SK-N-MC (cell line): ENCODE measurements at places on chromosomes 1 and 21.

GRCh38 chr1:15038232-15039016 lies 115.1 kb upstream of the TMEM51 start:
- no peak for DNase-seq

DNA sequence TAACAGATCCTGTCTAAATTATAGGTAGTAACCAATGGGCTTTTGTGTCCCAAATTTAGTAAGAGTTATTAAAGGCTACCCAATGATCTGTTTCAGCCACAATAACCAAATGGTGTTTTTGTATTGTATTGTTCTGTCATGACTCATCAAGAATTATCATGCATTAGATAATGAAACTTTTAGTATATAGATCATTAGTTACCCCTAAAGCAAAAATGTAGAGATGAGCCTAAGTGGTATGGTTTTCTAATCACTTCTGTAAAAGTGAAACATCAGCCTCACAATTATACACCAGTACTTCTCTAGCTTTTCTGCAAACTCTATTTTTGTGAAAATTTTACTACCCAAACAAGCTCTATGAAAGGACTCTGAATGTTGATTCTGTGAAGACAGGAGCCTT lies 71.4 kb downstream of the LRRC7 start:
- DNase-seq = no peak

GRCh38 chr1:9904596-9904995 lies 5.5 kb downstream of the CTNNBIP1 start:
- DNase-seq = no peak

DNA sequence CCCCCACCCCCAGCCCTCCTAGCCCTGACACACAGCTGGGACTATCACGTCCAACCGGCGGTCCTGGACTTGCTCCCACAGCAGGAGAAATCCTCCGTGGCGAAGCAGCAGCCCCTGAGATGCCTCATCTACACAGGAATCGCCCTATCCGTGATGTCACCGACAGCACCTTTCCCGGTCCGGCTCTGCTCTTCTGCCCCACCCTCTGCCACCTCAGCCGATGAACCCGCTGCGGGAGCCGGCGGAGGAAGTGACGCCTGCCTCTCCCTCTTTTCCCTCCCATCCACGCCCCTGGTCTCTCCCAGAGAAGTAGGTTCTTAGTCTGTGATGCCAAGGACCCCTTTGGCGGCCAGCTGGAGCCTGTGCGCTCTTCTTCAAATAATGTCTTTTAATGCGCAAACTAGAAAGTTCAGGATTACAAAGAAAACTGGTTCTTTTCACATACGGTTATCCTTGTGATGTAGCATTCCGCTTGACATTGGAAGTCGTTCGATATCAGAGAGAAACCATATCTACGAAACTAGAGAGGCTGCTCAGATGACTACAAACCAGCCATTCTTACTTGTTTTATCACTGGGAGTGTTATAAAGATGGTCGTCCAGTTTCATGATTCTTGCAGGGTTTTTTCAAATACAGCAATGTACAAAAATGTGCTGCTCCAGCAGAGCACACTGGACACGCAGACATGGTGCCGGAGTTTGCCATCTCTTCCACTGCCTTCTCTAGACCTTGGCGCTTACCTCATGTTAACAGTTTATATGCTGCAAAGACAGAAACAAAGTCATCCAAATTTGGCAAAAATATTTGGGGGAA lies 120.3 kb downstream of the PPIAL4G start:
- no peak for DNase-seq

- no peak for DNase-seq
Observed at GRCh38 chr1:201011616-201012015, 11.9 kb downstream of the KIF21B start.

- no peak for DNase-seq
Observed at GRCh38 chr21:14070049-14070893, 140.5 kb downstream of the LIPI start.

- DNase-seq = no peak
Observed at GRCh38 chr21:36692835-36693488, 6.0 kb upstream of the SIM2 start.

DNA sequence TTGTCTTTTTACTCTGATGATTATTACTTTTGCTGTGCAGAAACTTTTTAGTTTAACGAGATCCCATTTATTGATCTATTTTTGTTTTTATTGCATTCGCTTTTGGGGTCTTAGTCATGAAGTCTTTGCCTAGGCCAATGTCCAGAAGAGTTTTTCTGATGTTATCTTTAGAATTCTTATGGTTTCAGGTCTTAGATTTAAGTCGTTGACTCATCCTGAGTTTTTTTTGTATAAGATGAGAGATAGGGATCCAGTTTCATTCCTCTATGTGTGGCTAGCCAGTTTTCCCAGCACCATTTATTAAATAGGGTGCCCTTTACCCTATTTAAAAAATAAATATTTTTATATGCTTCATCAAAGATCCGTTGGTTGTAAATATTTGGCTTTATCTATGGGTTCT lies 13.2 kb downstream of the MAN1C1 start:
- DNase-seq = no peak

- DNase-seq = no peak
Observed at GRCh38 chr1:204947338-204947737, 76.7 kb downstream of the NFASC start.

- no peak for DNase-seq
Observed at GRCh38 chr1:97758541-97759057, 162.2 kb downstream of the DPYD start.

DNA sequence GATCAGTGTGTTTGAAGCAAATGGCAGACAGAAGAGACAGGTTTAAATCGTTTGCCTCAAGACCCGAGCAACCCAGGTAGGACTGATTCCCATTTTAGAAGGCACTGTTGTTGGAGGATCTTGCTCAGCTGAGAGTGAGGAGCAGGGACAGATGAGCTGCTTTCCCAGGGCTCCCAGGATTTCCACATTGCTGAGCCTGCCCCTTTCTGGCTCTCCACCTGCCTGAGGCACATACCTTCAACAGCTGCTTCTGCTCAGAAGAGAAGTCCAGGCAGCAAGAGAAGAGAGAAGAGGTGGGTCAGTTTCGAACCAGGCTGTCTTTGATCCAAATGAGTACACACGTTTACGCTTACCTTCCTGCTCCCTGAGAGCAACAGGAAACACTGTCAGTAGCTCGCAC lies 5.7 kb downstream of the TNNT2 start:
- DNase-seq = no peak

- DNase-seq = no peak
Observed at GRCh38 chr1:201999625-202000238, 10.7 kb upstream of the ELF3 start.

DNA sequence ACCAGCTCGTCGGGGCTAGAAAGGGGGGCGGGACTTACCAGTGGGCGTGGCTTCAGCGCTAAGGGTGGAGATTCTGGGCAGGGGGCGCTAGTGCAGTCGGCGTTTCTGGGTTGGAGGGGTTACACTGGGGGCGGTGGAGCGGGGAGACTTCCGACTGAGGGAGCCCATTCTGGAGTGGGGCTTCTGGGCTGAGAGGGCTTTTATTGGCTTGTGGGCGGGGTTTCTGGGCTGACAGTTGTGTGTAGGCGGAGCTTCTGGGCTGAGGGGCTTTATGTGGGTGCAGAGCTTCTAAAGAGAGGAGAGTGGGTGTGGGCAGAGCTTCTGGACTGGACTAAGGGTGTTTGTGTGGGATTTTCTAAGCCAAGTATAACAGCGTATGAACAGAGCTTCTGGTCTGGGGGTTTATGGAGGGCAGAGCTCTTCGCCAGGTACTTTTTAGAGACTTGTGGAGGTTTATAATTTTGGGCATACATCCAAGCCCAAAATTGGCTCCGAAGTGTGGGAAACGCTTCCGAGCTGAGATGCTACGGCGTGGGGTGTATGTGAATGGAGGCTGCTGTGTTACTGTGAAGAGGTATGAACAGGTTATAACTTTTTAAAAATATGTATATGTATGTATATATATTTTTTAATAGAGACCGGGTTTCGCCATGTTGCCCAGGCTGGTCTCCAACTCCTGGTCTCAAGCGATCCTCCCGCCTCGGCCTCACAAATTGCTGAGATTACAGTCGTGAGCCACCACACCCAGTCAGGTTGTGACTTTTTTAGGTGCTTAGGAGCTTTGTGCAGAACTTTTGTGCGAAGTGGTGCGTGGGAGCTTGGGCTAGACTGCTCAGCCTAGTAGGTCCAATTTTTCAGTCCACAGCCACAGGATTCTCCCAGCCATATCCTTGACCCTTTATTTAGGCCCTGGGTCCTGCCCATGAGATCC lies 825 bp downstream of the TMEM39B start:
- peak; percentile 68 for DNase-seq

GRCh38 chr21:40809673-40810197 lies 37.2 kb downstream of the DSCAM start:
- no peak for DNase-seq

- DNase-seq = peak; percentile 97
Observed at GRCh38 chr1:26692793-26693490, 2.9 kb upstream of the ARID1A start.

- no peak for DNase-seq
Observed at GRCh38 chr1:228650141-228650540, 85.1 kb upstream of the RHOU start.

- DNase-seq = no peak
Observed at GRCh38 chr1:222588135-222588534, 1.6 kb downstream of the TAF1A start.

DNA sequence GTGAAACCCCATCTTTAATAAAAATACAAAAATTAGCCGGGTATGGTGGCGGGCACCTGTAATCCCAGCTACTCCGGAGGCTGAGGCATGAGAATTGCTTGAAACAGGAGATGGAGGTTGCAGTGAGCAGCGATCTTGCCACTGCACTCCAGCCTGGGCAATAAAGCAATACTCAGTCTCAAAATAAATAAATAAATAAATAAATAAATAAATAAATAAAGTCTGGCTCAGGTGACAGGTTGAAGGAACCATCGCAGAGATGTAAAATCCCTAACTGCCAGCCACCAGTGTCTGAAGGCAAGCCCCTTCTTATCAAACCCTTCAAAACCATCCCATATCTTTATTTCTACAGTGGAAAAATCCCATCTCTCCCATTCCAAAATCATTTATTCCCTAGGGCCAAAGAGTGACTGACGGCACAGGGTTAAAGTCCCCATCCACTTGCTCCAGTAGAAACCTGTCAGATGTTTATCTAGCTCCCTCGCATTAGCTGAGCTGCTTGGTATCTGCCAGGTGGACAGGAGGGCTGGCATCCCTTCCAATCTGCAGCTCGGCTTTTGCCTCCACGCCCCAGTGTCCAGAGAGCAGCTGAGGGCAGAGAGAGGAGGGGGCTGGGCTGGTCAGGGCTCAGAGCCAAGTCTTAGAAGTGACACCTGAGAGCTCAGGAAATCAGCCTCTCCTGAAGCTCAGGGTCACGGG lies 5.0 kb downstream of the CSRP1 start:
- DNase-seq = no peak

DNA sequence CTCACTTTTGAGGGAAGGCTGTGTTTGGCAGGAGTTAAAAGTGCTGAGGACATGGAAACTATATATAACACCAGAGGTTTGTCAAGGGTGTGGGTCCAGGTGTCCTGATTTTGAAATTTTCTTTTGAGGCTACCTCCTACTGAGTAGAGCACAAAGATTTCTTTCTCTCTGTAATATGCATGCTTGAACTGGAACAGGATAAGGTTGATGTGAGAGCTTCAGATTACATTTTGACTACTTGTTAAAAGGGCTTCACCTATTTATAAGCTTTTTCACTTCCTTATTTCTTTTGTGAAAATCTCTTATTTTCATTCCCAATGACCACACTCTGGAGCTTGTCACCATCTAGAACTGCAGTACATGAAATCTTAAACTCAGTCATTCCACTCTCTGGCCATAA lies 59.8 kb upstream of the PLA2G4A start:
- no peak for DNase-seq

DNA sequence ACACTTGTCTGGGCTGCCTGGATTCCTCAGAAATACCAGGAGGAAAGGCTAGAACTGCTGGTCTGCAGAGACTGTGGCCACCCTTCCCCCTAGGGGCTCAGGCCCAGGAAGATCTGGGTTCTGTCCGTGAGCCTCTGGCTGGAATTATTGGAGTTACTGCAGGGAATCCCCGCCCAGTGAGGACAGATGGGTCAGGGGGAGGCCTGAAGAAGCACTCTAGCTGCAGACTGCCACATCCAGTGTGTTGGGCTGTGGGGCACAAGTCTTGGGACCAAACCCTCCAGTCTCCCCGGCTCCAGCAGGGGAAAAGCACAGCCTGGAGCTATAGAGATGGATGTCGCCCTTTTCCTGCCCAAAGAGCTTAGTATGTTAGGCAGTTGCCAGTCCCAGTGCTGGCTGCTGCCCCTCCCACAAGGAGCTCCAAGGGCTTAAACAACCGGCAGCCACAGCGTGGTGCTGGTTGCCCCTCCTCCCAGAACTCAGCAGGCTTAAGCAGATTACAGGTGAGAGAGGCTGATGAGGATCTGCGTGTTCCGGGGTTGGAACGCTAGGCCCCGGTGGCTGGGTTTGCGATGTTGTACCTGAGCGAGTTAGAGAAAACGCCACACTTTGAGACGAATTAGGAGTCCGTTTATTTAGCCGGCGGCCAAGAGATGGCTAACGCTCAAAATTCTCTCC lies 255.5 kb upstream of the LRRC7 start:
- no peak for DNase-seq

GRCh38 chr1:169117014-169117413 lies 10.5 kb downstream of the ATP1B1 start:
- DNase-seq = no peak

DNA sequence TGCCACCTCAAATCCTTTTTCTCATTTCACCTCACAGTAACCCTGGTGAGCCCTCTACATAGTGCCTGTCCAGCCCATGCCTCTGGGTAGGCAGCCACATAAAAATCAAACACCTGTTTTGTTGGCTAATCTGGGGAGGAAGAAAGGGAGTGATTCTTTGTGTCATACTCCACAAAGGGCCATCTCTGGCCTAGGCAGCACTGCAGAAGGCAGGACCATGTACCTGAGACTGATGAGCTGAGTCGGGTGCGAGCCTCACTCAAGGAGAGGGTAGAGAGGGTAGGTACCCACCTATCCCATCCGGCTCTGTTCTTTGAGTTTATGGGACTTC lies 7.8 kb downstream of the TUFT1 start:
- no peak for DNase-seq

GRCh38 chr1:216258386-216258785 lies 164.9 kb downstream of the USH2A start:
- no peak for DNase-seq

GRCh38 chr1:15959827-15960446 lies 16.0 kb downstream of the ZBTB17 start:
- no peak for DNase-seq

DNA sequence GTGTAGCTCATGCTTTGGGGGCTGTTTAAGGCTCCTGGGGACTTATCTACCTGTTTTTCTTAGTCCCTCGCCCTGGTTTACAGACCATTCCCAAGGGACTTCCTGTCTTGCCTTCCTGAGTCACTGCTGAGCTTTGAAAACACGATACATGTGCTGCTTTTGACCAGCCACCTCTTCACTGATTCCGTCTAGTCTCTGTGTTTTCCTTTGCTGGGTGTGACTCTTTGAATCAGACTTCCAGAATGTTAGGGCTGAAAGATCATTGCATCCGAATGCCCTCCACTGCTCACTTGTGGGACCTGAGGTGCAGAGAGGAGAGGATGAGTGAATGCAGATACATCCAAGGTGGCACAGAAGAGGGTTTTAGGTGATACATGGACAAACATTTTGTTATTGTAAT lies 35.4 kb upstream of the CITED4 start:
- DNase-seq = no peak
